ENCODE measurements at places on chromosomes 7 and 10. TPM values are rescaled to one million over a fixed set of nuclear protein-coding genes. Genes with fewer than 3 reads are reported as not detected.

Gene FZD1
- total RNA-seq = 3.7 TPM

GRCh38 chr10:13660551-13660920 is 73.8 kb downstream of the PRPF18 start:
- no peak for DNase-seq

GRCh38 chr10:5608608-5609220 is 57.7 kb downstream of the ASB13 start:
- DNase-seq = no peak

- DNase-seq = no peak
These were observed 6.0 kb downstream of the TAS2R40 start for GRCh38 chr7:143227806-143228205.

- DNase-seq = no peak
These were observed 299.8 kb upstream of the POM121L12 start for GRCh38 chr7:52735656-52736055.

GRCh38 chr7:139526578-139527544 is 3.4 kb downstream of the CLEC2L start:
- no peak for DNase-seq

DNA sequence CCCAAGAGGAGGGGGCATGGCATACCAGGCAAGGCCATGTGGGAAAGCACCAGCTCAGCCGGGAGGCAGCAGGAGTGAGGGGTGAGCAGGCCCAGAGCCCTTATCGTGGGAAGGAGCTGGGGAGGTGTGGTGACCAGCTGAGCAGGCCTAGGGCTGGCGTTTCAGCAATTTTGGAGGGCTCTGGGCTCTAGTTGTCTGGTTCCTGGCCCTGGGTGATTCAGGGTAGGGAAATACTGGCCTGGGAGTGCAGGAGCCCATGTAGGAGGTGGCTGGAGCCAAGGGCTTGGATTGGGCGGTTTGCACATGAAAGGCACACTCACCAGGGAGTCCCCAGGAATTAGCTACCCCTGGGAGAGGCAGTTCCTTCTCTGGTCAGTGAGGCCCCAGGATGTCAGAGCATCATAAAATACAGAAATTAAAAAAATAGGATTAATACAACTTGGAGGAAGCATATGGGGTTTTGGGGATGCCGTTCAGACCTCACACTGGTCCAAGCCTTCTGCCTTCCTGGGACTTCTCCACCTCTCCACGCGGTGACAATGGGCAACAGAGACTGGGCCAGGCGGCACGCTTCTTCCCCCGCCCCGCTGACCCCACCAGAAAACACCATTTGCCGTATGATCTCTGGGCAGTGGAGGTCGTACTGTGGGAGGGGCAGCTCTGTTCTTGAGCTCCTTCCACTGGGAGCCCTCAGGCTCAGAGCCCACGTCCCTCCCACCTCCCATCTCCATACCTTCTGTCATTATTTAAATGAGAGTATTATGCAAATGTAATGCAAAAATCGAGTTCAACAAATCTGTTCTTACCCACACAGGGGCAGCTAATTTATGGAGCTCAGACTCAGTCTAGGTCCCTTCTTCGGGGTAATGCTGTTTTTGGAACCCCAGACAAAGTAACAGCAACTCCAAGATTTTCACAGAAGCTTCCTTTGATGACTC is 133.0 kb upstream of the FAM20C start:
- DNase-seq = no peak

Gene SFR1
- total RNA-seq = 38.5 TPM
